ENCODE measurements at places on chromosomes 16 and 17.

DNA sequence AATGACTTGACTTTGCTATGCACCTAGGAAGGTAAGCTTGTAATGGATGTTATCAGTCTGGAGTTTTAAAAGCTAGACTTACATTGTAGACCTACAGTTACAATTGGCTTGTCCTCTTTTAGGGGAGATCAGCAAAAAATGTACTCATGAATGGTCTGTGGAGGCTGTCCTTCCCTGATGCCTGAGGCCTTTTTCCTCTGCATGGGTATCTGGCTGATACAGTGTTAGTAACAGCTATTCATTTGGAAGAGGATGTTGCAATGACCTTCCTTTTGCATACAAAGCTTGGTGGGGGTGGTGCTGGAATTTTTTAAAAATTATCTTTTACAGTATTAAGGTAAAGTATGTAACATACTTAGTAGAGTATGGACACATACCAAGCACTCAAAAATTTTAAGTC lies 525.5 kb downstream of the KIF2B start:
- DNase-seq: no peak

GRCh38 chr16:74660383-74660782 lies 6.3 kb downstream of the RFWD3 start:
- DNase-seq: no peak

- DNase-seq: peak; percentile 65
Observed at GRCh38 chr17:17782523-17783115, 54.2 kb downstream of the SREBF1 start.

DNA sequence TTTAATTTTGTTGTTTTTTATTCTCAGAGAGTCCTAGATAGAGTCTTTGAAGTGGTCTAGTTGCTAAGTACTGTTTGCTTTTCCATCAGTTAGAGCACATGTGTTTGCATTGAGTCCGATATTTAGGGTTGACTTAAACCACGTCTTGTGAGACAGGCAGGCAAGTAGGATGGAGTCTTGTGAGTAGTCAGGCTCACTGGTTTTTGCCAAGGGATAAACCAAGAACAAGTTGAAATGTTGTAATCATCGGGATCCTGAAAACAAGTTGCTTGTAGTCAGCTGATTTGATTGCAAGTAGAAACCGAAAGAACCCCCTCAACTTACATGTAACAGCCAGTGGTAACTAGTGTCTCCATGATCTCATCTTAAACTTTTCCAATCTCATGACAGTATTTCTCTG lies 17.2 kb downstream of the ATP6V0A1 start:
- no peak for DNase-seq

GRCh38 chr16:28858421-28858820 lies 5.2 kb upstream of the SH2B1 start:
- no peak for DNase-seq

GRCh38 chr17:40313668-40314583 lies 4.9 kb downstream of the RARA start:
- DNase-seq: peak; percentile 3

All from GM13977 (cell line).